Effector memory CD8-positive, alpha-beta T cell (primary cell): ENCODE measurements at places on chromosomes 12 and 14.

- H3K36me3 ChIP-seq = no peaks in the 10 kb centered on the region
- peak overlapping the region; percentile 2 for H3K27ac ChIP-seq
- H3K4me3 ChIP-seq = no peak overlapping the region
- DNase-seq = no peak
- peaks cover 22% of the 10 kb centered on the region for H3K4me1 ChIP-seq
Measured at GRCh38 chr14:97253756-97254155, 456.6 kb downstream of the VRK1 start.

DNA sequence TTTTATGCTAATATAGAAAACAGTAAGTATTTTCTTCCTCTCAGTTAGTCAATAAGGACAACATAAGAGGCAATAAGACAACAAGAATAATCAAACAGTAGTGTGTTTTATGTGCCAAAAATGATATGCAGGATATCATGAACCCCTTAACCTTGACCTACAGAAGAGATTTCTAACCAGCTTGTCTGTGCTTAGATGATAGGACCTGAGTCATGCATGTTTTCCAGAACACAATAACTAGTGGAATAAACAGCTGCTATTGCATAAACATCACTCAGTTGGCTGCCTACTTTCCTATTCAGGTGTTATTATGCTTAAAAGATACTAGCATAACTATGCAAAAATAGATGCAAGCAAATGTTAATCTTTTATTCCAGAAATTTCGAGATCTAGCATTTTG lies 282.5 kb downstream of the PRKD1 start:
- no peaks in the 10 kb centered on the region for H3K4me1 ChIP-seq
- no peak overlapping the region for H3K27ac ChIP-seq

GRCh38 chr12:68910128-68910527 lies 22.8 kb downstream of the CPM start:
- H3K4me1 ChIP-seq = no peaks in the 10 kb centered on the region
- no peak overlapping the region for H3K27ac ChIP-seq
- no peaks in the 10 kb centered on the region for H3K36me3 ChIP-seq
- no peak for DNase-seq

- H3K27ac ChIP-seq = no peak overlapping the region
- no peak for DNase-seq
- H3K27me3 ChIP-seq = peaks cover 44% of the 10 kb centered on the region
- no peaks in the 10 kb centered on the region for H3K4me1 ChIP-seq
Measured at GRCh38 chr12:20370866-20371519, 2.7 kb downstream of the PDE3A start.

GRCh38 chr12:27915021-27915420 lies 57.5 kb downstream of the PTHLH start:
- no peaks in the 10 kb centered on the region for H3K36me3 ChIP-seq
- peaks cover 28% of the 10 kb centered on the region for H3K27me3 ChIP-seq
- no peak overlapping the region for H3K27ac ChIP-seq

- no peak for DNase-seq
- H3K4me3 ChIP-seq = no peak overlapping the region
- no peaks in the 10 kb centered on the region for H3K4me1 ChIP-seq
- H3K36me3 ChIP-seq = no peaks in the 10 kb centered on the region
- H3K27me3 ChIP-seq = peaks cover 24% of the 10 kb centered on the region
- no peak overlapping the region for H3K27ac ChIP-seq
Measured at GRCh38 chr12:68977909-68978610, 45.1 kb upstream of the CPM start.

DNA sequence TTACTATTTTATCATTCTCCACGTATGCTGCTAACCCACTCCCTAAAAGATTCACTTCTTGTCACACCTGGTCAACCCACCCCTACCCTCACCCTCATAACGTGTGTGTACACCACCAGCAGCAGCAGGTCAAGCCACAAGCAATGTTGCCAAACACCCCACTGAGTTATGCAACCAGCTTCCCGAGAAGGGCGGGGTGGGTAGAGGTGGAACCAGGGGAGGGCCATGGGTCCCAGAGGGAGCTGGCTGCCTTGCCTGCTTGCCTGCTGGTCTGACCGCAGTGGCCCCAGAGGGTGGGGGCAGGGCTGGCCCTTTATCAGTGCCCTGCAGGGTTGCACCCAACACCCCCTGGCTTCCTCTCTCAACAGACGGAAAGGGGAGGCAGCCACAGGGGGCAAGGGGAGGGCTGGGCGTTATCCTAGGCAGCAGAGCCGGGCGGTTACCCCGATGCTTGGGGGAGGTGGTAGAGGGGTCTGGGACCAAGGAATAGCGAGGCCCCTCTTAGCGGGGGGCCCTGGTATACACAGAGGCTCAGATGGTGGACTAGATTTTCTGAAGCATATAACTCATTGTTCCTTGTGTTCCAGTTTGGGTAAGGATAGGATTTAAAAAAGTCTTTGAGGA lies 3.5 kb upstream of the NFE2 start:
- H3K4me3 ChIP-seq = peak overlapping the region; percentile 43
- peak; percentile 51 for DNase-seq
- H3K4me1 ChIP-seq = peaks cover 33% of the 10 kb centered on the region
- H3K27me3 ChIP-seq = peaks cover 28% of the 10 kb centered on the region
- H3K36me3 ChIP-seq = no peaks in the 10 kb centered on the region
- H3K27ac ChIP-seq = peak overlapping the region; percentile 90

DNA sequence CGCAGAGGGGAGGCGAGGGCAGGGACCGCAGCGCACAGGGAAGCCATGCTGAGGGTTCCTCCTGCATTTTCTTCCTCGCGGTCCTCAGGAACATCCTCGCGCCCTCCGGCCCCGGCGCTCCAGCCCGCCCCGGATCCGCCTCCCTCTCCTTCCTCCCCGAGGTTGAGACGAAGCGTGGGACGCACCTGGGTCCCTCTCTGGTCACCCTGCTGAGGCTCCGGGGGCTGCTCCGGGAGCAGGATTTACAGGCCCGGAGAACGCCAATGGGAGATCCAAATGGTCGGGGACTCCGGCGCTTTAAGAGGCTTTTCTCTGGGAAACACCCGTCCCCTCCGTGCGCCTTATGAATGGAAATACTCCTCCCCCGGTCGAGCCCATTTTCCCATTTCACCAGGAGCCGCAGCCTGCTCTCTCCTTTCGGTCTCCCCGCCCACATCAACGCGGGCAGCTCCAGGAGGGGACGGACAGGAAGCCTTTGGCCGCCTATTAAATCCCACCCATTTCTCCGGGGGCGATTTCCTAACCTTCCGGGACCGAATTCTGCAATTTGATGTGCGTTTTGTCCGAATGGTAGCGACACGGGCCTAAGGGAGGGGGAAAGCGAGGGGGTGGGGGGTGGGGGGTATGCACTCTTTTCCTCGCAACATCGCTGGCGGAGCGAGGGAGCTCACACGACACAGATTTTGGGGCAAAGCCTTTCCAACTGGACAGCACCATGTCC lies at the start of gene UNC79:
TSS of gene UNC79 (plus strand) at position 625 of the 721 bp plus-strand sequence. CDS start at position 716, 91 bp downstream.
- H3K36me3 ChIP-seq = no peaks in the 10 kb centered on the region
- H3K4me3 ChIP-seq = no peak within 1 kb of the TSS
- no peaks in the 10 kb centered on the region for H3K4me1 ChIP-seq

GRCh38 chr12:91620992-91621391 lies 438.4 kb upstream of the DCN start:
- H3K4me1 ChIP-seq = no peaks in the 10 kb centered on the region
- no peak for DNase-seq
- no peak overlapping the region for H3K4me3 ChIP-seq
- peaks cover 3% of the 10 kb centered on the region for H3K36me3 ChIP-seq
- peaks cover 10% of the 10 kb centered on the region for H3K27me3 ChIP-seq

GRCh38 chr12:76781321-76781720 lies 17.4 kb downstream of the ZDHHC17 start:
- DNase-seq = no peak
- H3K36me3 ChIP-seq = peaks cover 7% of the 10 kb centered on the region
- peaks cover 58% of the 10 kb centered on the region for H3K4me1 ChIP-seq
- no peak overlapping the region for H3K4me3 ChIP-seq
- H3K27ac ChIP-seq = peak overlapping the region; percentile 46

DNA sequence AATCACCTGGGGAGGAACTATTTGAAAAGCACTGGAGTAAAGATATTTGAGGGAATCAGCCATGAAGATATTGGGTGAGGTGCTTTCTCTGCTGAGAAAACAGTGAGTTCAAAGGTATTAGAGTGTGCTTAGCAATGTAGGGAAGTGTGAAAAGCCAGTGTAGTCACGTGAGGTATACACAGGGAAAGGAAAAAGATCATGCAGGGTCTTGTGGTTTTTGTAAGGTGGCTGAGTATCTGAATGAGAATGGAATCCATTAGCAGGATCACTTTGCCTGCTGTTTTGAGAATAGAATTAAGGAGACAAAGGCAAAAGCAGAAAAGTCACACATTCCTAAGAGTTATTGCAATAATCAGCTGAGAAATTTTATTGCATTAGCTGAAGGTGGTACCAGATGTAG lies 193.0 kb downstream of the PIK3C2G start:
- H3K27me3 ChIP-seq = no peaks in the 10 kb centered on the region
- no peak overlapping the region for H3K4me3 ChIP-seq
- no peaks in the 10 kb centered on the region for H3K36me3 ChIP-seq
- no peaks in the 10 kb centered on the region for H3K4me1 ChIP-seq
- no peak overlapping the region for H3K27ac ChIP-seq

- H3K36me3 ChIP-seq = no peaks in the 10 kb centered on the region
- H3K27ac ChIP-seq = no peak overlapping the region
- no peaks in the 10 kb centered on the region for H3K4me1 ChIP-seq
- no peaks in the 10 kb centered on the region for H3K27me3 ChIP-seq
- DNase-seq = no peak
Measured at GRCh38 chr12:114809097-114809496, 125.1 kb upstream of the TBX3 start.

- DNase-seq = no peak
- H3K4me1 ChIP-seq = peaks cover 2% of the 10 kb centered on the region
- H3K4me3 ChIP-seq = no peak overlapping the region
- H3K27me3 ChIP-seq = peaks cover 35% of the 10 kb centered on the region
- H3K36me3 ChIP-seq = no peaks in the 10 kb centered on the region
Measured at GRCh38 chr14:30770376-30770775, 104.0 kb upstream of the COCH start.

- H3K36me3 ChIP-seq = peaks cover 45% of the 10 kb centered on the region
- H3K4me3 ChIP-seq = no peak overlapping the region
- peaks cover 9% of the 10 kb centered on the region for H3K27me3 ChIP-seq
- DNase-seq = no peak
- no peak overlapping the region for H3K27ac ChIP-seq
Measured at GRCh38 chr14:77470224-77470870, 12.5 kb downstream of the AHSA1 start.

DNA sequence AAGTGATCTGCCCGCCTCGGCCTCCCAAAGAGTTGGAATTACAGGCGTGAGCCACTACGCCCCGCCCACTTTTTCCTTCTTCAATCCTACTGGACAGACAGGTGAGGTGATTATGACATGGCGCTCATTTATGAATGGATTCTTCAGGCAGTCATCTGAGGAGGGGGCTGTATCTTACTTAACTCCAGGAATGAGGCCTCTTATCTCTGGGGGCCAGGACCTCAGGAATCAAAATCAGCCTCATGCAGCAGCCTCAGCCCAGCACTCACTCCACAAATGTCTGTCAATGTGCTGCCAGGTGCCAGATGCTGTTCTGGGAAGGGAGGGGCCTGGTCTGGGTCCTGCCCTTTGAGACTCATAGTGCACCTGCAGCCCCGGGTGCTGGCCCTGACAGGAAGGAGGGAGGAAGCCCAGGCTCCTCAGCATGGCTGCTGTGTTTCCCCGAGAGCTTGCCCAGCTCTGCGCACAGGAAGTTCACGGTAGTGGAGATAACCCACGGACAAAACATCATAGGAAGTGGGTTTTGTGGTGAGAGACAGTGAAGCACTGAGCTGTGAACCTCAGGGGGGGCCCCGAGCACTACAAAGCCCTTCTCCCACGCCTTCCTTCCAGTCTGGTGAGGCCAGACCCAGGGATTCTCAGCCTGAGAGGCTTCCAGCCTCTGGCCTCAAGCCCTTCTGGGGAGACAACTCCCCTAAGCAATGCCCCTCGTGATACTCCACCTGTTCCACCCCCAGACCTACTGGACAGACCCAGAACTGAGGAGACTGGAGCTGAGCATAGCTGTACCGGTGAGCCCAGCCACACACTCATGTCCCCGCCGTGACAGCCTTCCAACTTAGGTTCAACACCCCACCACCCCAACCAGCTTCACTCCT lies 22.3 kb downstream of the GALNT6 start:
- peaks cover 31% of the 10 kb centered on the region for H3K4me1 ChIP-seq
- peak overlapping the region; percentile 88 for H3K27ac ChIP-seq
- peaks cover 17% of the 10 kb centered on the region for H3K36me3 ChIP-seq
- H3K27me3 ChIP-seq = no peaks in the 10 kb centered on the region

DNA sequence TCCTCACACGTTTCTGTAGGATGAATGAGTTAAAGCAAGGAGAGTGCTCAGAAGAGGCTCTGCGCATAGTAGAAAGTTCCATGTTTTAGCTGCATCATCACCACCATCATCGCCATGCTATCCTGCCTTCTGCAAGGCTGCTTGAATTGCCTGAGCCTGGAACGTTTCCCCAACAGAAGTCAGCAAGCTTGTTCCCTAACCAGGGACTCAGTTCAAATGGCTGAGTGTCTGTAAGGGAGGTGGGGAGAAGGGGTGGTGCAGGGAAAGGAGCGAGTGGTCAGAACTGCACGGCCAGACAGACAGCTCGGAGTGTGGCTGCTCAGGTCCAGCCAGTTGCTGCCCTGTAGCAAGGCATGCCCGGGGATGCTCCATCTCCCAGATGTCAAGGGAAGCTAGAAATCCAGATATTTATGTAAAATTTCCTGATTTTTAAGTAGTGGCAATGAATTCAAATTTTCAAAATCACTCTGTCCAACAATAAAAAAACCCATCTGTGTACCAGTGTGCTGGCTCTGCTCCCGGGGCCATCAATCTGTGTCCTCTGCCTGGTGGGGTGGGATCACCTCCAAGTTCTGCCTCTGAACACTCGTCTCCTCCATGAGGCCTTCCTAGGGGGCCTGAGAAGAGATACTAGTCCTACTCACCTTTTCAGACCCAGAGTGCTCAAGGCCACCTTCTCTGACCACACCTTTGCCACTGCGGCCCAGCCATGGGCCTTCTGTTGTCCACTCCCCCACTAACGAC lies 162.7 kb downstream of the FOXN3 start:
- H3K27me3 ChIP-seq = no peaks in the 10 kb centered on the region
- no peak overlapping the region for H3K4me3 ChIP-seq
- no peak for DNase-seq
- no peak overlapping the region for H3K27ac ChIP-seq
- H3K4me1 ChIP-seq = peaks cover 38% of the 10 kb centered on the region
- H3K36me3 ChIP-seq = peaks cover 16% of the 10 kb centered on the region

GRCh38 chr14:95609398-95609990 lies 74.6 kb downstream of the GLRX5 start:
- peaks cover 66% of the 10 kb centered on the region for H3K27me3 ChIP-seq
- no peak for DNase-seq
- no peak overlapping the region for H3K4me3 ChIP-seq
- no peak overlapping the region for H3K27ac ChIP-seq

- H3K36me3 ChIP-seq = no peaks in the 10 kb centered on the region
- no peaks in the 10 kb centered on the region for H3K4me1 ChIP-seq
- H3K27me3 ChIP-seq = peaks cover 13% of the 10 kb centered on the region
Measured at GRCh38 chr12:62684570-62685295, 218.1 kb downstream of the MON2 start.

- DNase-seq = no peak
- no peak overlapping the region for H3K4me3 ChIP-seq
- H3K27ac ChIP-seq = no peak overlapping the region
- H3K36me3 ChIP-seq = no peaks in the 10 kb centered on the region
Measured at GRCh38 chr14:92386165-92386564, 63.2 kb downstream of the SLC24A4 start.

GRCh38 chr14:29163109-29163508 lies 396.5 kb downstream of the FOXG1 start:
- H3K27ac ChIP-seq = no peak overlapping the region
- no peaks in the 10 kb centered on the region for H3K4me1 ChIP-seq
- no peak overlapping the region for H3K4me3 ChIP-seq
- no peak for DNase-seq
